ENCODE measurements at places on chromosomes 11 and 22.

DNA sequence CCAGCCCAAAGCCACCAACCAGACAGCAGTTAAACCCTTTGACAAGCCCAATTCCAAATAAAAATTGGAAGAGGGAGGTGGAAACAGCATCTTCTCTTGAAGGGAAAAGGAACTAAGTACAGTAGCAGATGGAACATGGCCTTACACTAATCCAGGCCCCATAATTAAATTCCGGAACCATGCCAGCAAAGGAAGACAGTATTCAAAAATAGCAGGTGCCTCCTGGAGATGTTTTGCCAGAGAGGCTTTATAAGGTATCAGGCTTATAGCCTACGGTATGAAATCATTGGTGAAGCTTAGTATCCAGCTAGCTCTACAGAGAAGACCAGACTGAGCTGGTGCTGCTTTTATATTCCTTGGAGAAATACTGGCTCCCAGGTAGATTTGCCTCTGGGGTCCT is 344.1 kb upstream of the API5 start:
- DNase-seq: peak; percentile 56

DNA sequence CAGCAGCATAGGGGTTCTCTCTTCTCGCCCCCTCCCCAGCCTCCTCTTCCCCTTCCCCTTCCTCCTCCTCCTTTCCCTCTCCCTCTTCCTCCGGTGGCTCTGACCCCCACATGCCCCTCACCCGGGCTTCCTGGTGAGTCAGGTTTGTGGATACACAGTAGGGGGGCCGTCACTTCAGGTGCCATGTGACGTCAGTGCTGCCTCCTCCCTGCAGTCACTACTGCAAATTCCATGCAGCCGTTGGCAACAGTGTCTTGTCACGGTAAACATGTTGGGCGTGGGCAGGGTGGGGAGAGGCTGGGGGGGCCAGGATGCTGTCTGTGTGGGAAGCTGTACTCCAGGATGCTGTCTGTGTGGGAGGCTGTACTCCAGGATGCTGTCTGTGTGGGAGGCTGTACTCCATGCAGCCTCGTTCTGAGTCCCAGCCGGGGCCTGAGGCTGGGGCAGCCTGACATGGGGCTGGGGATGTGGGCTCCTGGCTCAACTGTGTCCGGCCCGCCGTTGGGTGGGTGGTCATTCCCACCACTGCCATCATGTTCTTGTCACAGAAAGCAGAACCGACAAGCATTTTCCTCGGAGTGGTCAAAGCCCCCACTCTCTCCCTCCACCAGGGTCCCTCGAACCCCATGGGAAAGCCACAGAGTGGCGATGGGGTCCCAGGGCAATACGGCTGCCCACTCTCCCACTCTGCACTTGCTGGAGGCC is 2.4 kb upstream of the MUC2 start:
- no peak for DNase-seq

DNA sequence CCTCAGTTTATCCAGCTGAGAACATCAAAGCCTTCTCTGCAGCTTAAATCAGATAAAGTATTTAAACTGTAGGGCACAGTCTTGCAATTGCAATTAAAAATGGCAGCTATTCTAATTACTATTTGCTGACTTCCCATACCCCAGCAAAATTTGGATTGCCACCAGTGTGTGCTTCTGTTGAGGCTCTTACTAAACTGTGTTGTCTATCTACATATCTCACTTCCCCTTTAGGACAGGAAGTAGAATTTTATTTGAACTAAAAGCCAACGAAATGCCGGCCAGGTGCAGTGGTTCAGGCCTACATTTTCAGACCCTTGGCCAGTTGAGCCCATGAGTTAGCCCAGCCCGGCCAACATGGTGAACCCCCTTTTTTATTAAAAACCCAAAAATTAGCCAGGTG is 7.1 kb downstream of the SAA4 start:
- DNase-seq: no peak

DNA sequence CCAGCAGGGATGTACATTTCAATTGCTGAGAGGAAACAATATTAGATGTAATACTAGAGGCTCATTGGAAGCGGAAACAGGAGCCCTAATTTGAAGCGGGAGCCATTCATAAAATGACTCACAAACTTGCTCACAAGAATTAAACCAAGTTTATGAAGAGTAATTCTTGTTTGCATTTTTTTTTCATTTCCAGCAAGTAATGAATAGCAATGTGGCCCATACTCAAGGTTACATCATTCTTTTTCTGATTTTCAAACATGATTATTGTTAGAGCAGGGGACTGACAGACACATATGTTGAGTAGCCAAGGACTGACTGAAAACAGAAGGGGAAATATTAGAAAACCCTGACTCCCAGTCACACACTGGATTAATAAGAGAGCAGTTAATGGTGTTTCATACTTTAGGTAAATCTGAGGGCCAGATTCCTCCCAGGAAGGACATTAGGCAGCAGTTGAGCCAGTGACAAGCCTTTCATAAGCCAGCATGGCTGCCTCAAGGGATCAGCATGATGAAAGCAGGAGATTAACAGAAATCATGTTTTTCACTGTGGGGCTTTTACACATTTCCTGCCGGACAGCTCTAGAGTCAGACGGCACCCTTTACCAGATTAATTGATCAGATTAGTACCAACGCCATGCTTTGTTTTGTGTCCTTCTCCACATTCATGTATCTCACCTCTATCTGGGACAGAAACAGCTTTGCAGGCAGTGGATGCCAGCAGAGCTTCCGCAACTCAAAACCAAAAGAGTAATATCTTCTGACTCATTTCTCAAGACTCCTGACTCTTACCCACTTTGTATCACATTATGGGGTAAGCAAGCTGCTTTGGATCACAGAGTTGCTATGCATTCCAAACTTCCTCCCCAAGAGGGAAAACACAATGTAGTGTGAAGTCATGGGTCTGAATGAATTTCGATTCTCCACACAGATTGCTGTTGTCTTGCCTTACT is 831.6 kb downstream of the KCNA4 start:
- DNase-seq: peak; percentile 32

DNA sequence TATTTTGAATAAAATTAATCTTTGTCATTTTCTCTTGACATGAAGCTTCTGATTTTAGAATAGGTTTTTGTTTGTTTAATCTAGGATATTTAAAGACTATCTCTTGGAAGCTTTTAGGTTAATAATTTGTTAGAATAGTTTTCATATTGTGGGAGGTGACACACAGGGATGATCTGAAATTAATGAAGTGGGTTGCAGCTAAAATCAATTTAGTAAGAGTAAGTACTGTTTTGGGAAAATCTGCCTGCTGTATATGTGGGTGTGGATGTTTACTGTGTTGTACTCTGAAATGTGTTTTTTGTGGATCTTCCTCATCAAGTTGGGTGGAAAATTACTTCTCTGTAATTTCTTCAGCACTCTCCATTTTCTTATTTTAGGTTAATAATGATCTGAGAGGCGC is 67.3 kb downstream of the BID start:
- DNase-seq: no peak

DNA sequence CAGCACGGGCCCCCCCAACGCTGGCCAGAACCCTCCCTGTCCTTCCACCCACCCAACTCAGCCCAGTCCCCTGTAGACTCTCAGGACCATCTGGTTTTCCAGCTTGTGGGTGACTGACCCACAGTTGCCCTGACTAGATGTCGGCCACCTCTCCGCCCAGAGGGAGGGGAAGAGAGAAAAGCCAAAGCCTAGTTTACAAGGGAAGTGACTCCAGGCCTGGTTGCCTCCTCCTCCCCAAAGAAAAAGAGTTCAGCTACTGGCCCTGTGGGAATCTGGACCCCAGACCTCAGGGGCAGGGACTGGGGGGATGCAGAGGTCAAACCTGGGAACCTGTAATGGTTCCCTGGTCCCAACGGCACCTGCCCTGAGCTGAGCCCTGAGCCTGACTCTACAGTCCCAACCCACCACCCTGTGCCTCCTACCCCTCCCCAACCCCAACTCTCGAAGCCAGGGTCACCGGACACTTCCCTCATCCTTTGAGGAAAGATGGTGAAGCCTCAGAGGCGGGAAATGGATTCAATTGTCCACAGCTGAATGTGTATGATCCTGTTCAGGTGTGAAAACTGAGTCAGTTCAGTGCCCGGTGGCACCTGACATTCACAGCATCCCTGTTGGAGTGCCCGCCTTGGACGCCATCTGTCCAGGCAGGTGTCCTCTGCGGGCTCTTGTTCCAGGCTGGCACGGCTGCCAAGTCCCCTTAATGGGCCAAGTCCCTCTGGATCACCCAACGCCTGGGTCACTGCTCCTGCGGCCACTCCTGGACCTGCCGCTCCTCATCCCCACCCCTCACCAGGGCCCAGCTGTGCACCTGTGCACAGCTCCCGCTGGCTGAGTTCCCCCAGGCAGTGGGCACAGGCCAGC is 21.0 kb upstream of the WNT7B start:
- DNase-seq: no peak

DNA sequence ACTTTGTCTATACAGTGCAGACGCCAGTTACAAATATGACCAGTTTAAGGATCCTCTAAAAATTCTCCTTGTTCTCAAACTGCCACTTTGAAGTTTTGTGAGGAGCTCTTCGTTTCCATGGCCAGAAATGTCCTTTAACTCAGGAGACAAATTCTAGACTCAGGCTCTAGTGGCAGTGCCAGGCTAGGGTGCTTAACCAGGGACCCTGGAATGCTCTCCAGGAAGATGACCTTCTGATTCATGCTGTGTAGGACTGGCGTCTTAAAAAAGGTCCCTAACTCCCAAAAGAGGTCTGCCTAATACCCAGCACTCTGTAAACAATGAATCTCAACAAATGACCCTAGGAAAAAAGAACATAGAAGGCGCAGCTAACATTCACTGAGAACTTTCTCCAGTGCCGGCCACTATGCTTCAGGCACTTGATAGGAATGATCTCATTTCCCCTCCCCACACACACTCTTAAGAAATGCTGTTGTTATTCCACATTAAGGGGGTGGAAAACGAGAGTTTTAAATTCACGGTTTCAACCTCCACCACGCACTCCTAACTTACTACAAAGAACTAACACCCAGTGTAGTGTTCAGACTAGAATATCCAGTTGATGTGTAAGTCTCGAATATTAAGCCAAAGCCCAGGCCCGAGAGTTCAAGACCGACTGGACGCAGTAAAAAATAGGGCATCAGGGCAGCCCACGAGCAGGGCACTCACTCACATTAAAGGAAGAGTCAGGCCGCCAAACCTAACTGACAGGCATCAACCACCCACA is 747 bp downstream of the NXF1 start:
- peak; percentile 48 for DNase-seq

GRCh38 chr22:26658671-26659478 is 1.5 kb downstream of the MIAT start:
- DNase-seq: peak; percentile 71

- peak; percentile 51 for DNase-seq
Observed at GRCh38 chr11:44243595-44244343, 66.2 kb downstream of the ALX4 start.

DNA sequence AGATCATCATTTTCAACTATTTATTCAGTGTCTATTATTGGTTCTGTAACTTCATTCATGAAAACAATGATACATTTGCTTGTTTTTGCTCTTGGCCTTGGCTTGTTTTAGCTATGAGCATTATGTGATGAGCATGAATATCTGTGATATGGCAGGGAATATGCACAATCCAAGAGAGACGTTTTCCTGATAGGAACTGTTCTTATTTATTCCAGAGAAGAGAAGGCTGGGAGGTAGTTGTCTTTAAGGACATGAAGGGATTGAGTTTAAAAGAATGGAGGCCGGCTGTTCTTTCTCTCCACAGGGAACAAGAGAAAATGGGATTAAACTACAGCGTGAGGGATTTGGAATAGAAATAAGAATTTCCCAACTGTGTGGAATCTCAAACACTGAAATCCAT is 30.3 kb downstream of the BLID start:
- DNase-seq: peak; percentile 48

- DNase-seq: no peak
Observed at GRCh38 chr22:37932821-37933578, 20.4 kb downstream of the C22orf23 start.

DNA sequence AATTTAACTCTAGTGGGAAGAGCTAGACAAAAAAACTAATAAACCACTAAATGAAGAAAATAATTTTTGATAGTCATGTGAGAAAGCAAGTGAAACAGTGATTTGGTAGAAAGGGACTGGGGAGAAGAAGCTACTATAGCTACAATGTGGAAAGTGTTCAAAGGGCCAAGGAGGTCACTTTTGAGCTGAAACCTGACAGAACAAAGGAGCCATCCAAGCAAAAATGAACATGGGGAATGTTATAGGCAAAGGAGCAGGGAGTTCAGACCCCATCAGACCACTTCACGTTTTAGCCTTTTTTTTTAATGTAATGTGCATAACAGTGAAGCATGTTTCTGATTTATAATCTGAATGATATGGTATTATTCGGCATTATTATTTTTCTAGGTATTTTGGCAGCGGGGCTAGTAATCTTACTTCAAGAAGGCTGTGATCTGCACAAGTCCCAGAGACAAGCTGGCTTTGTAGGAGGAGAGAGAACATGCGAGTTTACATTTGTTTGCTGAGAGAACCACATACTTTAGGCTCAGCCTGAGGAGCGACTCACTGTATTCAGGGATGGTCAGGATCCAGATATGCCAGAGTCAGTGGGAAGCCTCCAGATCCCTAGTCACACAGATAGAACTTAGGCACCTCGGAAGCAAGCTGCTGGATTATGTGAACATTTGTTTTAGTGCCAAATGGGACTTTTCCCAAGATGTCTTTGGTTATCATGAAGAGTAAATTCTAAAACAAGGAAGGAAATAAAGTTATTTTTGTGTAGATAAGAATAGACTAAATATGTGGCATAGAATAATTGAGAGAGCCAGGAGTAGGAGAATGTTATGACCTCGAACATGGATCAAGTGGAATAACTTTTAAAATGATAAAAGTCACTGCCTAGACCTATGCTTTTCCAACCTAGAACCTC is 118.6 kb downstream of the TRIM44 start:
- no peak for DNase-seq

DNA sequence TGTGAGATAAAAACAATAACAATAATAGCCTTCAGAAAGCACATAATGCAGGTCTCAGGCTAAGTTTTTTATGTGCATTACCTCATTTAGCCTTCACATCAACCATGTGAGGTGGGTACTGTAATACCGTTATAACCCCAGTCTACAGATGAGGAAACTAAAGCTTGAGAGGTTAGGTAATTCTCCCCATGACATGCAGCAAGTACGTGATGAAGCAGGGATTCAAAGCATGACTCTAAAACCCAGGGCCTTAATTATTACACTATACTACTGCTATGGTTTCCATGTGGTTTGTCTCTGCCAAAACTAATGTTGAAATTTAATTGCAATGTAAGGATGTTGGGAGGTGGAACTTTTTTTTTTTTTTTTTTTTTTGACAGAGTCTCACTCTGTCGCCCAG is 37.7 kb upstream of the FDX1 start:
- DNase-seq: no peak

DNA sequence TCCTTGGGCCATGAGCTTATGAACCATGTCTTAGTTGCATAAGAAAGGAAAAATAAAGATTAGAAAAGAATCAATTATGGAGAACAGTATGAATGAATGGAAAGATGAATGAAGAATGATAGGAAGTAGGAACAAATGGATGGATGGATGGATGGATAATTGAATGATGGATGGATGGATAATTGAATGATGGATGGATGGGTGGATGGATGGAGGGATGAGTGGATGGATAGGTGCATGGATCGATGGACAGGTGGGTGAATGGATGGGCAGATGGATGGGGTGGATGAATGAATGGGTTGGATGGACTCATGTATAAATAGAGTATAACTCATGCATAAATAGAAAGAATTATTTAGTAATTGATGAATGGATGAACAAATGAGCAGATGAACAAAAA is 7.2 kb downstream of the LSP1 start:
- no peak for DNase-seq
